Hematopoietic multipotent progenitor cell treated with erythropoietin and hydrocortisone succinate and interleukin-3 and kit ligand, for 4 days (in vitro differentiated cells): ENCODE measurements at places on chromosomes 2 and 18.
A peak's percentile ranks its signal among the peaks of the same experiment; 100 is the strongest.

DNA sequence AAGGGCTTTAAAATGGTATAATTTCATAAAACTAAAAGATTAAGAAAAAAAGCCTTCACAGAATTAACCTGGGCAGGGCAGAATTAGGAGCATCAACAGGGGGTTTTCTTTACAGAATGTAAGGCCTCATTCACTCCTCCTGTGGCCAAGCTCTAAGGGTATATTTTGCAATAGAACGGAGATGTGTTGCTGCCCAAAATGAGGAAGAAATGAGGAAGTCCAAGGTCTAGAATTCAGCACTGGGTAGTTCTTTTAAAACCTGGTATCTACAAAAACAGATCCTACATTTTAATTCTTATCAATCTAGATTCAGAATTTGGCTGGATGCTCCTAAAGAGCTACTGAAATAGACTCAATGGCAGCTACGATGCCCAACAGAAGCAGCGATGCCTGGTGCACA, 101.8 kb downstream of the AKAIN1 start:
- DNase-seq: no peak

- peak; percentile 71 for DNase-seq
These were observed 216.3 kb downstream of the ANAPC1 start for GRCh38 chr2:111667542-111668273.

DNA sequence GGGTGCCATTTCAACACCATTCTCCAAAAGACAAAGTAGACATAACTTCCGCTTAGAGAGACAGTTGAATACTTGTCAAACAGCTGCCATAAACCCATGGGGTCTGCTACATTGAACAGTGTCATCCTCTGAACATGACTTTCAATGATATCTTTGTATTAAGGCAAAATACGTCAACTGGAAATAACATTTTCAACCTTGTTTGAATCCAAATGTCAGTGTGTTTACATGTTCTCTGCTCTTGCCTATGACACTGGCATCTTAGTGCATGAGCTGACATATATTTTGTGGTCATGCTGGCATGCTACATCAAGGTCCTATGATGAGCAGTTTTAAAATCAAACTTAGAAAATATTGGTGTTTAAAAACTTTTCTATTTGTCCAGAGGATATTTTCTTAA, 1548.1 kb upstream of the LRRTM1 start:
- DNase-seq: no peak

- DNase-seq: peak; percentile 62
These were observed 4.1 kb upstream of the VRK2 start for GRCh38 chr2:58042486-58042970.

GRCh38 chr2:3423492-3424170, 44.1 kb downstream of the TRAPPC12 start:
- peak; percentile 78 for DNase-seq

DNA sequence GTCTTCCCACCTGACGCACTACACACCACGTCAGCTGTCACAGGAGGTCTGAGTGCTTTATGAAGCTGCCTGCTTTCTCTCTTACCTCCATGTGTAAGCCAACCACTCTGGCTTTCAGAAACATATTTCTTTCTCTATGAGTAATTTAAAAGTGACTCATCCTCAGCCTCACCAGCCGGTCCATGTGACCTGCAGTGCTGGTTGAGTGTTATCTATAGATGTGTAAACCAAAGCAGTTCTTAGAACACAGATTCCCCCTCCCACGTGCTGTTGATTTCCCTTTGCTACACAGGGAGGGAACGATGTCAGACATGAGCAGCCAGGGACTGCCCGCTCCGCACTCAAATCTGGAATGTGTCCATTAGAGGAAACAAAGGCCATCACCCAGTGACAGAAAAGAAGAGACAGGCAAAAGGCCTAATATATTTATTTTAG, 157.8 kb downstream of the BCL2 start:
- DNase-seq: peak; percentile 83

GRCh38 chr2:160294339-160294803, 94.3 kb upstream of the ITGB6 start:
- DNase-seq: peak; percentile 40

DNA sequence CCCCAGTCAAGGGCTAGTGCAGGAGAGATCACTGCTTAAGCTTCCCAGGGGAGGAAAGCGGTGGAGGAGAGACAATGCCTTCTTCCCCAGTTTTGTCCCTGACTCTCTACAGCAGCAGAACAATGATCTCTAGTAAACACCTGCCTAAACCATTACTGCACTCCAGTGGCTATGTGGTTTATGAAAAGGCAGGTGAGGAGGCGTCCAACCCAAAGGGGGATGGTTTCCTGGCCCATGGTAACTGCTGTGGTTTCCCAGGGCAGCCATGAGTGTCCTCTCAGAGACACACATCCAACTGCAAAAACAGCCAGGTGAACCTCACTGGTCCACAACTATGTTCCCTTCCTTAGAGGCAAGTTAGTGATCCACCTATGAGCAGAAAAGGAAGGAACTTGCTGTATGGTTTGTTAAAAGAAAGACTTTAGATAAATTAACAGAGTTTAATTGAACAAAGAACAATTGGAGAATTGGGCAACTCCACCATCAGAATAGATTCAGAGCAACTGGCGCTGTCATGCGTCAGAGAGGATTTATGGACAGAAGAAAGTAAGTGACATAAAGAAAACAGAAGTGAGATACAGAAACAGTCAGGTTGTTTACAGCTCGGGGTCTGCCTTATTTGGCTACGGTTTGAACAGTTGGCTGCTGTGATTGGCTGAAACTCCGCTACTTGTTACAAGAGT, 4.8 kb upstream of the TTC39C start:
- no peak for DNase-seq

DNA sequence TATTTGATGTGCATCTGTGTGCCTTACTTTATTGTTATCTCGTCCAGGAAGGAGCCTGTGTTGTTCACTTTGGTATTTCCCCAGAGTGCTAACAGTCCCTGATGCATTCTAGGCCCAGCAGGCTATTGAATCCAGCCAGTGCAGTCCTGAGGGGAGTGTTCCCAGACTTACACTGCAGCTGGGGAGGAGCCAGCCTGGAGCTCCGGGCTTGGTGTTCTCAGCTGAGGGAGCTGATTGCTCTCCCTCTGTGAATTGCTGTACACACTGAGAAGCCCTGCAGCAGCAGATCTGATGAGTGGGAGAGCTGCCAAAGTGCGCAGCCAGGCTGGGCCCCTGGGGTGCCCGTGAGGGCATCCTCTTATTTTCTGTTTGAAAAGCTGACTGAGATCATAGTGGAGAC, 159.2 kb downstream of the GALNT3 start:
- DNase-seq: no peak

- no peak for DNase-seq
These were observed 585.7 kb upstream of the GCFC2 start for GRCh38 chr2:76296438-76296837.
